SK-MEL-5 (cell line): ENCODE measurements at places on chromosomes 3 and 15.

- DNase-seq: peak; percentile 63
Observed at GRCh38 chr3:43638594-43639447, 17.0 kb upstream of the ANO10 start.

- DNase-seq: no peak
Observed at GRCh38 chr3:34856081-34856947, 783.0 kb upstream of the ARPP21 start.

DNA sequence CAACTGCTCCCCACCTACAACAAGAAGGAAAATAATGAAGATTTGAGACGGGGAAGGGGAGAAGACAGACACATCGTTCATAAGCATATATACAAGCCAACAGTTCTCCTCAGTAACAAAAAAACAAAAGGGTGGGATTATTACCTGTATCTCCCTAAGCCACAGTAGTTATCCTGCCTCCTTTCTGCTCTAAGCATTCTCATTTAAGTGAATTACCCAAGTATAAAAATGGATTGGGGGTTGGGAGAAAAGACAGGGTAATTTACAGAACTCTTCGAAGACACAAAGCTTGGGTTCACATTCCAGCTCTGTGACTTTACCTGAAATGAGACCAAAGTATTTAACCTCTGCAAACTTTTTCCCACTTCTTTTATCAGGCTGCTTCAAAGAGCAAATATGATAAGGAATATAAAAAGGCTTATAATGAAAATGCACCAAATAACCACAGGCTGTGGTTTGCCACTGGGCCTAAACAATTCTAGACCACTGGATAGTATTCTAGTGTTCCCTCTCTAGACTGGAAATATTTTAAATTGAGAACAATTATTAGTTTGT, 64.4 kb downstream of the UACA start:
- no peak for DNase-seq

DNA sequence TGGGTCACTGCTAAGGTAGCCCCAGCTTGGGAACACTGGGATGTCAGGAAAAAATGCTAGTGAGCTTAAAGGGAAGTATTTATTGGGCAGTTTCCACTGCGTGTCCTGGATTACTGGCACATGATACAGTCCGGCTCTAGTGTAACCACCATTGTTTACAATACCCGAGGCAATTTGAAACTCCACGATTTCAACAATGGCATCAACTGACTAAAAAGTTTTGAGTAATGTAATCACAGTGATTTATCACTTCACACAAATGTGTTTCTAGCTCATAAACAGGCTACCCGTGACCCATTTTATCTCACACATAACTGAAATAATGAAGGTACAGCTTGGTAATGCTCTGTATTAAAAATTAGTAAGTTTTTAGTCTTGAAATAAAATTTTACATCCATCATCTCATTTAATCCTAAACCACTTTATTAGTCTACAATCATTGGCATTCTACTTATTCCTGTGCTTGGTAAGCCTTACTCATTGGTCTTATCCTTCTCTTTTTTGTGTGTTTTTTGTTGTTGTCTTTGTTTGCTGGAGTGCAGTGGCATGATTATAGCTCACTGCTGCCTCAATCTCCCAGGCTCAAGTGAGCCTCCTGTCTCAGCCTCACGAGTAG, 7.6 kb downstream of the ZMAT3 start:
- DNase-seq: peak; percentile 85

- DNase-seq: peak; percentile 3
Observed at GRCh38 chr15:53978253-53978906, at the start of gene UNC13C. Gene UNC13C (plus strand): TSS chr15:53978441. CDS start chr15:54012904, 34,463 bp downstream.
